ENCODE measurements at places on chromosomes 4 and X.

- DNase-seq: no peak
These were observed 20.1 kb downstream of the CA5B start for GRCh38 chrX:15758140-15758539.

DNA sequence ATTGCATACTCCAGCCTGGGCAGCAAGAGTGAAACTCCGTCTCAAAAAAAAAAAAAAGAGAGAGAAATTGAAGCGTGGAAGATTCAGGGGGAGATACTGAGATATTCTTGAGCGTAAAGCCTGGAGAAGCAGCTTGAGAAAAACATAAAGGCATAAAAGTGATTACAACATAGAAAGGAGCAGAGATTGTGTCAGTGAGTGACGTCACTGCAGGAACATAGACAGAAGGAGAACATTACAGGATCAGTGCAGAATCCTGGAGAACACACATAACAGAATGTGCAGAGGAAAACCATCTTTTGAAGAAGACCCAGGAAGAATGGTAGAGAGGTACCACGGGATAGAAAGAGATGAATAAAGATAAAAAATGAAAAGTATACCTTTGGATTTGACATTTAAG, 147.0 kb downstream of the APBB2 start:
- DNase-seq: no peak

- DNase-seq: no peak
These were observed 102.8 kb upstream of the BMP2K start for GRCh38 chr4:78673337-78673736.

GRCh38 chr4:112589206-112589605, 47.5 kb downstream of the ZGRF1 start:
- no peak for DNase-seq

GRCh38 chr4:165756836-165757235, 116.2 kb upstream of the TLL1 start:
- DNase-seq: no peak

DNA sequence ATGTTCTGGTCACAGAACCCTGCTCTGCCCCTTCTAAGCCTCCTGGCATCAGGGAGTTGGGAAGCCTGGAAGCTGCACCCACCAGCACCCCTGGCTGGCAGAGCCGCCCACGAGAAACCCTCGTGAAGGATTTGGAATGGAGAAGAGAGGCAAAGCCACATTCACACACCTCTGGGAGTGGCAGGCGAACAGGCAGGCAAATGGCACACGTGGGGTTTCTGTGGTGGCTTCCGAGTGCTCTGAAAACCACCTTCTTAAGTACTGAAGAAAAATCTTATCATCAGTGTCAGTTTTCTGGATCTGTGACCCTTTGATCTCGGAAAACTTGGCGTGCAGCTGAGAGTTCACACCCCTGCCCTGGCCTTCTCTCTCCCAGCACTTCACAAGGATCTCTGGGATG, 442.2 kb upstream of the FRG1 start:
- DNase-seq: no peak

DNA sequence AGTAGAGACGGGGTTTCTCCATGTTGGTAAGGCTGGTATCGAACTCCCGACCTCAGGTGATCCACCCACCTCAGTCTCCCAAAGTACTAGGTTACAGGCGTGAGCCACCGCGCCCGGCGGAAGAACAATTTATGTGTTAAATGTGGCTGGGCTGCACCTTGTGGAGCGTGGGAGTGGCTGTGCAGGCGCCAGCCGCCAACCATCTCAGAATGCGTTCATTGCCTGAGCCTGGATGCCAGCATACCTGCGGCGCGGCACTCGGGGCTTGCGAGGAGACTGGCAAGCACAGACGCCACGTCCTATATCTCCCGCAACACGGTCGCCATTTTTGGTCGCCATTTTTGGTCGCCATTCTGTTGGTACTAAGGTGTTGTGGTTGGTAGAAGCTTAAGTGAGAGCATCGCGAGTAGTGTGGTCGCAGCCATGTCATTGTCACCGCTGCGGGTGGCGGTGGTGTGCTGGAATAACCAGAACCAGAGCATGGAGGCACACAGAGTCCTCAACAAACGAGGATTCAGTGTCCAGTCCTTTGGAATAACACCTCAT, 193.6 kb upstream of the HTR2C start:
- no peak for DNase-seq

DNA sequence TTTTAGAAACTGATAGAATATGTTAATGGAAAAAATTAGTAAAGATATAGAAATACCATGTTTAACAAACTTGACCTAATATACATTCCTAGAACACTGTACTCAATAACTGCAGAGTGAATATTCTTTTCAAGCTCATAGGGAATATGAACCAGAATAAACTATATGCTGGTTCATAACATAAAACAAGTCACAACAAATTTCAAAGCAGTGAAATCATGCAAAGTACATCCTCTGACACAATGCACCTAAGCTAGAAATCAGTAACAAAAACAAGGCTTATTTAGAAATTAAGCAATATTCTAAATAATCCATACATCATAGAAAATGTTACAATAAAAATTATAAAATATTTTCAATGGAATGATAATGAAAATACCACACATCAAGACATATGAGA, 9.2 kb upstream of the SEPSECS start:
- DNase-seq: no peak

GRCh38 chr4:1019729-1020470, 8.5 kb downstream of the FGFRL1 start:
- no peak for DNase-seq

- DNase-seq: no peak
These were observed 1544.0 kb downstream of the TECRL start for GRCh38 chr4:62865261-62865660.

- no peak for DNase-seq
These were observed 505.6 kb downstream of the RAPGEF2 start for GRCh38 chr4:159608436-159608835.

GRCh38 chr4:4195354-4195753, 31.4 kb downstream of the OTOP1 start:
- DNase-seq: no peak

DNA sequence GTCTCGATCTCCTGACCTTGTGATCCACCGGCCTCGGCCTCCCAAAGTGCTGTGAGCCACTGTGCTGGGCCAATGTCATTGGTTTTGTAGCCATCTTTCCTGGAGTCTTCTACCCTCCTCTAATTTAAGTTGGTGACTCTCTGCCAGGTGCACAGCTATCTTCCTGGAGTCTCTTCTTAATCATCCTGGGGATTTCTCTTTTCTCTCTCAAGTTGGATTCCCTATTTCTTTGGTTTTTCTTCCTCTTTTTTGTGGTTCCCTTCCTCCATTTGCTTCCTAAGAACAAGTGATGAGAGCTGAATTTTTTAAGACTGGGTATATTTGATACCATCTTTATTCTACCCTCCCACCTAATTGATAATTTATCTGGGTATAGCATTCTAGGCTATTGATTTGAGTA, 113.8 kb downstream of the SYNPO2 start:
- no peak for DNase-seq
